Naive thymus-derived CD4-positive, alpha-beta T cell (primary cell): ENCODE measurements at places on chromosomes 4 and X. TPM values are rescaled to one million over a fixed set of nuclear protein-coding genes. Genes with fewer than 3 reads are reported as not detected.

The SMARCA1 gene
- polyA plus RNA-seq = 5.0 TPM

The F9 gene
- not detected for polyA plus RNA-seq

The PAGE4 gene
- polyA plus RNA-seq = not detected

The MAGEC3 gene
- not detected for polyA plus RNA-seq

The AP1S2 gene
- polyA plus RNA-seq = 24.4 TPM

The PPP1R2C gene
- polyA plus RNA-seq = not detected

The STS gene
- polyA plus RNA-seq = 0.53 TPM

The THAP6 gene
- 12.3 TPM for polyA plus RNA-seq
